ENCODE measurements at places on chromosomes 7 and 10. TPM values are rescaled to one million over a fixed set of nuclear protein-coding genes. Genes with fewer than 3 reads are reported as not detected.

DNA sequence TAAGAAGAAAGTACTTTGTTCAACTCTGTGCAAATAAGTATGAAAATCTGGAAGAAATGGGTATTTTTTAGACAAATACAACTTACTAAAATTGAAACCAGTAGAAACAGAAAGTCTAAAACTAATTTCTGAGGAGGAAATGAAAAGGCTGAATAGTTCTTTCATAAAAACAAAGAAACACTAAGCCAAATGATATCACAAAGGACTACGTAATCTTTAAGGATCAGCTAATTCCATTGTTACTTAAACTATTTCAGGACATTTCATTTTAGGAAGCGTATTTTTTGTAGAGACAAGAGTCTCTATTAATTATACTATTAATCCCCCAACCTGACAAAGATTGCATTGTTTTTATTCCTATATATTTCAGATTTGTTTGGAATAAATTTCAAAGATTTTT, 11.2 kb upstream of the CCSER2 start:
- DNase-seq = no peak

- DNase-seq = no peak
Observed at GRCh38 chr7:149794661-149795060, 21.3 kb upstream of the ZNF467 start.

- no peak for DNase-seq
Observed at GRCh38 chr10:5396556-5397300, 7.9 kb downstream of the TUBAL3 start.

The RET gene
- total RNA-seq = 0.19 TPM

The PODXL gene
- 0.48 TPM for total RNA-seq

DNA sequence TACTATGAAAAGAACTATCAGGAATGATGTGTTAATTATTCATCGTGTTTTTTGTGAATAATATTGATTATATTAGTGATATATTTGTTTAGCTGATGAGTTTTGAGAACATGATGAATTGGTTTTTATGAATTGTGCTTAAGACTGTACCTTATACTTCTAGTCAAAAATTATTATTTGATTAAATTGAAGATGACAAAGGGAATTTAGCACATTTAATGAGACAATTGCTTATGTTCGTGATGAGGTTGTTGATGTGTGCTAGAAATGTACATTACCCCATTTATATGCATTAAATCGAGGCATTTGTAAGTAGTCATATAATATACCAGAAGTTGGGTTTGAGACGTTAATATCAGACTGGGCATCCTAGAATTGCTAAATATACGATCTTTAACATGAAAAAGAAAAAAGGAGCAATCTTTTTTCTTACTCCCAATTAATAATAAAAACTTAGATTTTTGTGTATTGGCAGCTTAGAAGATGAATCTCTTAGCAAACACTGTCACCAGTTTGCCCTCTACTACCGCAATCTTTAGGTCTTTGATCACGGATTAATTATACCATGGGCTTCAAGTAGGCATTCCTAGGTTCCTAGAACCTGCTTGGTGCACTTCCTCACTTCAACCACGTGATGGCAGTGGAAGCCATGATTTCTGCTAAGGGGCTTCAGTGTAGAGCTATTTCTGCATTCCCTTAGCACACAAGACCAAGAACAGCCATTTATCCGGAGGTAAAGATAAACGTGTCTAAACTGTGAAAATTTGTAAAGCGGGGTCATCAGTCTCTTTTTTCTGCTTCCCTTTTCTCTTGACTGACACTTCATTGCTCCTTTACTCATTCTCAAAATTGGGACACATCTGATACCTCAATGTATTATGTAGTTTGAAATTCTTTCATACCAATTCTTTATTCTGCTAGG, 1.6 kb downstream of the KLHDC10 start:
- DNase-seq = peak; percentile 68

GRCh38 chr10:86673827-86674581, 5.7 kb downstream of the LDB3 start:
- no peak for DNase-seq

DNA sequence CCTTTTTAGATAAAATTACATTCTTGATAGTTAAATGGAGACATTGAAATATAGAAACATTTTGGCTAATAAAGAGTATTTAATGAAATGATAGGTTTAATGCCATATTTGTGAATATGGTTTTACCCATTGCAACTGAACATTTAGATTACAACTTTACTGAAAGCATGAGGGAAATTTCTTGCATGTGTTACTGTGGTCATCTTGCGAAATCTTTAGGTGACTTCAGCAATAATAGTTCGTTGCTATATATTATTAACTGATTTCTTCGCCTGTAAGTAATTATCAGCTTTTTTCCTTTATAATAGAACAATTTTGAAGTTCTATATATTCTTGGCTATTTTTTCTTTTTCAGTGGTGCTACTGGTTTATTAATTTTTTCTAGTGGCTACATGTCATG, 83.2 kb downstream of the MLLT10 start:
- DNase-seq = no peak

DNA sequence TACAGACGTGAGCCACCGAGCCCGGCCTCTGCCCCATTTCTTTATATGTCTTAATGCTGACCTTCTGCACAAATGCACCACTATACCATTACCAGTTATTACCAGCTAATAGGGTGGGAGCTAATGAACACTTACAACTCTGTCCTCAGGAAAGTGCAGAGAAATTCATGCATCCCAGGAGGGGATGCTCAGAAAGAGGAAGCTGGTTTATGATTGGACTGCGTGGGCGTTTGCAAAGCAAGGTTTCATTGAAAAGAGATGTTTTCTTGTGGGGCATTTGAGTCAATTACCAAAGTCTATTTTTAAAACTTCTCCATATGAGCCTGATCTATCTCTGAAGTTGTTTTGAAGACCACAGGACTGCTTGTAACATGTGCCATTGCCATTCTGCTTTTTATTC, 417.7 kb upstream of the CELF2 start:
- DNase-seq = peak; percentile 24

DNA sequence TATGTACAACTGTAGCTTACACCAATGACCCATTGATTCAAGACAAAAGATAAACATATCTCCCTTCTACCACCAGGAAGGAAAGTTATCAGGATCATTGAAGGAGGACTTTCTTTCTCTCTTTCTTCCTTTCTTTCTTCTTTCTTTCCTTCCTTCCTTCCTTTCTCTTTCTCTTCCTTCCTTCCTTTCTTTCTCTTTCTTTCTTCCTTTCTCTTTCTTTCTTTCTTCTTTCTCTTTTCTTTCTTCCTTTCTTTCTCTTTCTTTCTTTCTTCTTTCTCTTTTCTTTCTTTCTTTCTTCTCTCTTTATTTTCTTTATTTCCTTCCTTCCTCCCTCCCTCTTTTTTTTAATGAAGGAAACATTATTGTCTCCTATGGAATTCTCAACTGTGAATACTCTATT, 10.6 kb upstream of the OR2A2 start:
- no peak for DNase-seq

The LEP gene
- total RNA-seq = not detected

The ODAD2 gene
- total RNA-seq = 0.23 TPM

DNA sequence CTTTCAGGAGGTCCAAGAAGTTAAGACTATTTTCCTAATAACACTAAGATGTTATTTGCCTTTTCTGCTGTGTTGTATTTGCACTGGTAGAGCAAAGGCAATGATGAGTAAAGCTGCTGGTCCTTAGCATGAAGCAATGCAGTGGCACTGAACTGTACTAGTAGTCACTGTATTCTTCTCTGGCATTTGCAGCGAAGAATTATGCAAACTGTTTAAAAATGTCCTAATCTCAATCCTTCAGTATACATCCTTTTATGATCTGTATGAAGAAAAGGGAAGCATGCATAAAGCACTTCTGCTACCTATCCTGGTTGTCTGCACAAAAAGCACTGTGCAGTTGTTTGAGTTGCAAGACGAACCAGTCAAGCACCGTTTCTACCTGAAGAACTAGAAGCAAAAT, 20.4 kb downstream of the IGF2BP3 start:
- no peak for DNase-seq

Data from activated CD4-positive, alpha-beta T cell treated with anti-CD3 and anti-CD28 coated beads for 36 hours (primary cell).